Motor neuron (in vitro differentiated cells): ENCODE measurements at places on chromosomes 4 and X.
A peak's percentile ranks its signal among the peaks of the same experiment; 100 is the strongest.

GRCh38 chrX:22534643-22535042, 261.9 kb downstream of the CBLL2 start:
- no peak for ATAC-seq

- ATAC-seq: no peak
Observed at GRCh38 chrX:39897741-39898097, 200.0 kb downstream of the BCOR start.

DNA sequence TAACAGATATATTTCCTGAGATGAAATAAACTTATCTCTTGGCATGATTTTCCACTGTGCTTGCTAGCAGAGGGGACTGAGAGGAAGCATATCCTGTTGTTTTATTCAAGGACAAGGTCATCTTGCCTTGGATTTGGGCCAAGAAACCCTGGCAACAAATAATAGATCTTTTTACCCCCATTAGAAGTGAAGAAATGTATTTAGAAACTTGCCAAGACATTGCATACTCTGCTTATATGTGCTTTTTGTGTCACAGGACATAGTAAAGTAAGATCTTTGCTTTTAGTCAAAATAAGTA, 170.2 kb downstream of the RAPGEF2 start:
- ATAC-seq: no peak

- no peak for ATAC-seq
Observed at GRCh38 chrX:111101580-111101979, 5.6 kb downstream of the PAK3 start.

- ATAC-seq: peak; percentile 34
Observed at GRCh38 chr4:82284475-82284857, 89.3 kb downstream of the HNRNPD start.

DNA sequence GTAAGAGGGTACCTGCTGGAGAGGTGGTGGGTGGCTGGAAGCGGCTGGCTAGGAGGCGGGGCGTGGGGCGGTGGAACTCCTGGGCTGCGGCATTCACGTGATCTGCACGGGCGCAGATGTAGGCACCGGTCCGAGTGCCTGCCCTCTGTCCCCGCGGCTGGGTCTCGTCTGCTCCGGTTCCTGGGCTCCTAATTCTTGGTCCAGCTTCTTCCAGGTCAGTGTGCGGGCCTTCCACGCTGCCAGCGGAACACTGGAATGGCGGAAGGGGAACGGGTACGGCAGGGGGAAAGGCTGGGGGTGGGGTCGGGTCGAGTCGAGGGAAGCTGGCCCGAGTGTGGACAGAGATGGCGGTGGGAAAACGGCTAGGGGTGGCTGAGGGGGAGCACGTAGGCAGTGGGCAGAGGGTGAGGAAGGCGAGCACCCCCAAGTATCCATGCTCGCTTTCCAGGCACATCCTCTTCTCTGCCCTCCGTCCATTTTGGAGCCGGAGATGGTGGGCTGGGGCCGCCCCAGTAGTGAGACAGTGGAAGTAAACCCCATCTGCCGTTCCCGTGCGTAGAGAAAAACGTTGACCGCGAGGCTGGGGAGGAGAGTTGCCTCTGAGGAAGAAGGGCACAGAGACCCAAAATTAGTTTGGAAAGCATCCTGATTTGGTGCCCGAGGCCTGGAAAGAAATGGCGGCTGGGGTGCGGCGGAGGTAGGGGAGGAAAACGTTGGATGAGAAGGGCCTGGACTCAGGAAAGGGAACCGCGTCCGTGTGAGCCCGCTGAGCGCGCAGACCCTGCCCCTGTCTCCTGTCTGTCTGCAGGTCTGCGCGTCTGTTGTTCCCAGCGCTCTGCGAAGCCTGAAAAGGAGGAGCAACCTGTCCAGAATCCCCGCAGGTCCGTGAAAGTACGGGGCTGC, at the start of gene TCEAL4:
Gene TCEAL4 (plus strand): TSS at position 105 of the 903 bp plus-strand sequence. CDS start 1,161 bp downstream, outside the sequence.
- ATAC-seq: peak; percentile 91

DNA sequence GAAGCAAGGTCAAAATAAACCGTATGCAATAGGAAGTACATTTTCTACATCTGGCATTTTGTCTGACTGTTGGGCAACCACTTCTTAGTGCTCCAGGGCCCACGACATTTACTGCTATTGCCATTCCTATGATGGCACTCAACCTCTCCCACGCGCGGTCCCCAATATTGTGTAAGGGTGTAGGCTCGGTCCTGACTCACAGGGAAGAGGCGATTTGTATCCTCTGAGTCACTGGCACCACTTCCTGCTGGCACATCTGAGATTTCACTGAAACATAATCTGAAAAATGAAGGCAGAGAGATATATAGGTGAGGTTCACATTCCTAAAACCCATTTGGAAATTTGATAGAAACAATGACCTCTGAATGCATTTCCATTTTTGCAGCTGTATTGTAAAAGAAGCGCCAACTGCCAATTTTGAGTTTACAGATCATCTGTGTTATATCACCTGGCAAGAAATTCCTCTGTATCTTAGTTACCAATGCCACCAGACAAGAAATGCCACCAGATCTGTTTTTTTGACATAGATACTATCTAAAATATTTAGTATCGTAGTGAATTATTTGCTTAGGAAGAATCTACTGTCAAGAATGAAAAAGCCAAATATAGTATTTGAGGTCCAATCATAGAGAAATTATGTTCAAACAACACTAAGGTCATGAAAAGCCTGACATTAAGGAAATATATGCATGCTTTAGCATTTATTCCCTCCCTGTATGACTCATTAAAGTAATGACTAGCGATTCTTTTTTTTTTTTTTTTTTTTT, 9.8 kb downstream of the EREG start:
- ATAC-seq: no peak

GRCh38 chr4:185849664-185850550, 37.9 kb upstream of the SORBS2 start:
- no peak for ATAC-seq

GRCh38 chr4:56764775-56765174, 56.7 kb downstream of the SPINK2 start:
- ATAC-seq: peak; percentile 25

GRCh38 chr4:73080789-73081188, 11.3 kb upstream of the COX18 start:
- ATAC-seq: no peak

DNA sequence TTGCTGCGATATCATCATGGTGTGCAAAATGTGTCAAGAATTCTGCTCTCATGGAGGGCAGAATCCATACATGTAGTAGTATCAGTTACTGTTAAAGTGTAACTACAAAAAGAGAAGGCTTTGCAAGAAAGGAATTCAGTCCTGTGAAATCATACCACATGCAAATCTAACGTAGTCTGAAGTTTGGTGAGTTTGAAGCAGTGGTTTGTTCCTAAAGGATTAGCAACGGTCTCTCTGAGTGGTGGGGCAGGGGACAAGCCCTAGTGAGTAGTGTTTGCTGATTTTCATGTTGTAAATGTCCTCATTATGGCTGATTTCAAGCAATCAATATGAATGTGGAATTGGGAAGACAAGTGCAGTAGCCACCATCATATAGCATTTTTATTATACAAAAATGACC, 47.1 kb upstream of the CLNK start:
- ATAC-seq: no peak

DNA sequence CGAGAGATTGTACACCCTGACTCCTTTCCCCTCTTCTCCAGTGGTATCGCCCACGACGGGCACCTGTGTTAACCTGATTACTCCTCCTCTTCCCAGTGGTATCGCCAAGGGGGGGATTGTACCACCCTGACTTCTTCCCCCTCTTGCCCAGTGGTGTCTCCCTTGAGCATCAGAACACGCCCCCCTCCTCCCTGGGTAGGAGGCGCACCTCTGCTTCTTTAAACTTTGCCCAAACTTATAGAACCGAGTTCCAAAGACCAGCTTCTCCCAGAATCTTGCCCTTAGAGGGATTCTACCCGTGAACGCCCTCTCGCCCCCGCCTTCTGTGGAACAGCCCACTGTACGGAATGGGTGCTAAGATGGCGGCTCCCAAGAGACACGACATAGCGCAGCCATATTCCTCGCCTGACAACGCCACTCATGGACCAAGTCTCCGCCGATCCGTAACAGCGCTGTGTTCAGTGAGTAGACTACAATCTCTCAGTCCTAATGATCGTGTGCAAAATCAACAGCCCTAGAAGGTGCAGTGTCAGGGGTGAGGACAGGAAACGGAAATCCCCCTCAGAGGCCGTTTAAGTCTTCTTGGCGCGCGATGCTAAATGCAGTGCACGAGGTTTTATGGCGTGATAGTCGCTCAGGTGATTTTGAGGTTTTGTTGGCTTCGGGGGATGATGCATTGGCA, 4.2 kb upstream of the ZNF157 start:
- peak; percentile 30 for ATAC-seq

DNA sequence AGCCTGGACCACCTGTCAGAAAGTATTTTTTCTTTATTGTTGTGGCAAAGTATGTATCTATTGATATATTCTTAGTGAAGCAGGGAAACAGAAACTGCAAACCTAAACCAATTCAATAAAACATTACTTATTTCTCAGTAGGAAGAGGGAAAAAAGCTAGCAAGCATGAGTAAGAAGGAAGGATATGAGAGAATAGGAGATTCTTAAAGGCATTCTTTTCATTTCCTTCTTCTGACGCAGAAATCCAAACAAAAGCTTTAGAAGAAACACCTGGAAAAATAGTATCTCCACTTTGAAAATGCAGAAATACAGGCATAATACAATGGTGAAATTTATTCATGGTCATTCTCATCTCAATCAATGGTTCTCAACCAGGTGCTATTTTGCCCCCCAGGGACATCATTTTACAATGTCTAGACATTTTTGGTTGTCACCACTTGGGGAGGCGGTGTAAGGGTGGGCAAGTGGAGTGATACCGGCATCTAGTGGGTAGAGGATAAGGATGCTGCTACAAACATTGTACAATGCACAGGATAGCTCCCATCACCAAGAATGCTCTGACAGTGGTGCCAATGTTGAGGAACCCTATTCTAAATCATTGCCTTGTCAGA, 21.7 kb upstream of the ATXN3L start:
- no peak for ATAC-seq
